Breast epithelium (tissue), 4 donors: ENCODE measurements at places on chromosomes 2 and 18. TPM values are rescaled to one million over a fixed set of nuclear protein-coding genes. Genes with fewer than 3 reads are reported as not detected.

The ATP6V1B1 gene
- total RNA-seq = 38.2 TPM

The SLC19A3 gene
- 29.9 TPM for total RNA-seq

The SGPP2 gene
- 0.32 TPM for total RNA-seq

The ACTG2 gene
- total RNA-seq = 3.8 TPM

The KCNG2 gene
- total RNA-seq = 0.66 TPM

The PROM2 gene
- 47.7 TPM for total RNA-seq

The KLHL14 gene
- total RNA-seq = 0.59 TPM

The TMEM37 gene
- total RNA-seq = 43.2 TPM

The ASXL2 gene
- 17.4 TPM for total RNA-seq

The SCTR gene
- not detected for total RNA-seq
